GM12878 (cell line): ENCODE measurements at places on chromosomes 5 and 9.

GRCh38 chr9:135969064-135969683, 8.0 kb upstream of the UBAC1 start:
- no peak for DNase-seq

DNA sequence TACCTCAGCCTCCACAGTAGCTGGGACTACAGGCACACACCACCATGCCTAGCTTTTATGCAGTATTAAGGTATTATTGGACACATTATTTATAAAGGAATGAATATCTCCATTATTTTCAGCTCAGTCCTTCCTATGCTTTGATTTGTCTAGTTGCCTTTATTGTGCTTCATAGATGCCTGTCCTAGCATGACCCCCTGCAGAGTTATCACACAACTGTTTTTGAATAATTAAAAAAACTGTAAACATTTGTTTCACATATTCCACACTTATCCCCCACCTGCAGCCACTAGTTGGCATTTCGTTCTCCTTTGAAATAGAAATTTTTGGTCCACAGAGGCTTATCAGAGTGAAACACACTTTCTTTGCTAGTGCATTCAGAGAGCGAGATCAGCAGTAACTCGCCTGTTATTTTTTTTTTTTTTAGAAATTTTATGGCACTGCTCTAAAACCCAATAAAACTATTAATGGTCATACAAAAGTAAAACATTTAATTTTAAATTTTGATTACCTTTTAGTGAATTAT, 151.8 kb upstream of the RASA1 start:
- DNase-seq, result no peak

- DNase-seq, result no peak
Observed at GRCh38 chr9:100589582-100589981, 11.7 kb downstream of the CAVIN4 start.

DNA sequence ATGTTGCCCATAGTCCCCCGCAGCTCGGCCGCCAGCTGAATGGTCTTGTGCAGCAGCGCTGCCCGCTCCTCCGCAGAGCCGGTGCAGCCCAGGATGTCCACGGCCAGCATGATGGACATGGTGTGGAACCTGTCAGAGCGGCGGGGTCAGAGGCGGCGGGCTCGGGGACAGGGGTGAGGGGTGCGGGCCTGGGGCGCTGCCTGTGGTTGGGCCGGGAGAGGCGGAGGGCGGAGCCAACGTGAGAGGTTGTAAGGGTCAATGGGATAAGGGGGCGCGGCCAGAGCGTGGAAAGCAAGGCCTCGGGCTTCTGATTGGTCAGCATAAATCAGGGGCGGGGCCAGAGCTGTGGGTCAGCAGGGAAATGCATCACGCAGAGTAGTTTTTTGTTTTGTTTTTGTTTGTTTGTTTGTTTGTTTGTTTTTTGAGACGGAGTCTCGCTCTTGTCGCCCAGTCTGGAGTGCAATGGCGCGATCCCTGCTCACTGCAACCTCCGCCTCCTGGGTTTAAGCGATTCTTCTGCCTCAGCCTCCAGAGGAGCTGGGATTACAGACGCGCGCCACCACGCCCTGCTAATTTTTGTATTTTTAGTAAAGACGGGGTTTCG, 6.8 kb upstream of the TOR2A start:
- DNase-seq, result no peak

GRCh38 chr5:147464211-147464610, 45.7 kb downstream of the DPYSL3 start:
- DNase-seq, result no peak

DNA sequence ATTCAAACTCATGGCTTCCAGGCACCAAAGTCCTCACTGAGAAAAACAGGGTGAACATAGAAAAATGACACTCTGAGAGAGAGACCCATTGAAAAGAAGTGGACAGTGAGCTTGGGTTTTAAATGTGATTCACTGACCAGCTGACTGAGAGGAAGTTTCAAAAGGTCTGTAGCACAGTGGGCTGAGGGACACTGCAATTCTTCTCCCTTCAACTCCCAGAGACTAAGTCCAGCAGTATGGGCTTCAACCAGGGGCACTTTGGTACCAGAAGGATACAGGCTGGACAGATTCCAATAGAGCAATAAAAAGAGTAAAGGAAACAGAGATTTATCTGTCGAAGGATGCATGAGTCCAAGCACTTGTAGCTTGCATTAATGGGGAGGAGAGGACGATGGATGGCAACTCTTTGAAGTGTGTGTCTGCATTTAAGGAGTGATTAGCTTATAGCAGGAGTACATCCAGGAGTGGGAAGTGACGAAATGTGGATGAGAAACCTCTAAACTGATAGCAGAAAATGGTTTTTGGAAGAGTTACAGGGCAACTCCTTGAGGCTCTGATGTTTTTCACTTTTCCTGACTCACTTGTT, 117.0 kb upstream of the ANKRD55 start:
- DNase-seq, result no peak

- no peak for DNase-seq
Observed at GRCh38 chr5:66596636-66597182, 516 bp downstream of the MAST4 start.

GRCh38 chr5:145774442-145774841, 60.7 kb downstream of the PRELID2 start:
- DNase-seq, result no peak

- no peak for DNase-seq
Observed at GRCh38 chr9:89529243-89530035, 31.5 kb upstream of the SEMA4D start.

GRCh38 chr5:39998518-39998917, 573.7 kb upstream of the DAB2 start:
- DNase-seq, result no peak

DNA sequence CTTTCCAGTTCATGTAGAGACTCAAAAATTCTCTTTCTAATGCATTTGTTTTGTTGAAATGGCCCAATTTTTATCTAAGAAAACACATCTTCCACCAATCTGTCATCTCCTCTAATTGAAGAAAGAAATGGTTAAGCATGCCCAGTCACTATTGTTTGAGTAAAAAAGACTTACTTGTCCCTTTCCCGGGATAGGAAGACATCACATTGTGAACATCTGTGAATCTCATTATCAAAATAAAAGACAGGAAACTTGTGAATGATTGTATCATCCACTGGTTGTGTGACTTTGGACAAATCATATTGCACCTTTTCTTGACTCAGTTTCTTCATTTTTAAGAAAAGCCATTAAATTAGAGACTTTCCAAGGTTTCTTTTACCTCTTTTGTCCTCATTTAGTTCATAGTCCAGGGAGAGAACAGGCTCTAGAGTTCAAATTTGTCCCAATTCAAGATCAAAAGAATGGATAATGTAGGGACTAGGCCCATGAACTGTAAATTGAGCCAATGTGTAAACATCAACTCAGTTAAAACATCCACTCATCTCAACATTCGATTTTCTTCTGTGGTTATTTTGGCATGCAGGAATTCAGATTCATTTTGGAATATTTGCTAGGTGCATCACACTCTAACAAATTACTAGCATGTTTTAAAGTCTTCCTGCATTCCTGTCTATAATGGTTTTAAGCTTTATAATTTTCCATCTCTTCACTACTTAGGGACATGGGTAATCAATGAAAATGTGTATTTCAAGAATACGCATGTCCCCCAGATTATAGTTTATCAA, 838.0 kb upstream of the WWC1 start:
- DNase-seq, result no peak

- no peak for DNase-seq
Observed at GRCh38 chr9:133008824-133009223, 22.0 kb upstream of the GTF3C5 start.

- no peak for DNase-seq
Observed at GRCh38 chr5:37606148-37606547, 227.0 kb downstream of the WDR70 start.

GRCh38 chr9:136567651-136568287, 21.9 kb upstream of the NOTCH1 start:
- no peak for DNase-seq

DNA sequence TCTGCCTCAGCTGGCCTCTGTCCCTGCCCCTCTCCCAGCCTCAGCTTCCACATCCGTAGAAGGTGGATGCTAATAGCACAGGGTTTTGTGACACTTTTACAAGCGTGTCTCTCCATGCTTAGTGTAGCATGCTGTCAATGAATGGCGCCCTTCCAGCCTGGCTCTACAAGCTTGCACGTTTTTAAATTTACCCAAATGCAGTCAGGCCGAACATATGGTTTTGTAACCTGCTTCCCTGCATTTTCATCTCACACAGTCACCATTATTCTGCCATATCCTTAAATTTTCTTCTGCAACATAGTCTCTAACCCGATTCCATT, 28.8 kb downstream of the FAM163B start:
- no peak for DNase-seq

GRCh38 chr5:109718216-109718615, 28.5 kb downstream of the MAN2A1 start:
- DNase-seq, result no peak

GRCh38 chr5:114305402-114306207, 56.3 kb upstream of the KCNN2 start:
- DNase-seq, result no peak

GRCh38 chr9:135660407-135660806, 2.7 kb upstream of the LCN9 start:
- DNase-seq, result no peak

- DNase-seq, result no peak
Observed at GRCh38 chr5:14357441-14357840, 214.3 kb downstream of the TRIO start.

- no peak for DNase-seq
Observed at GRCh38 chr9:91214086-91214485, 147.6 kb downstream of the AUH start.

DNA sequence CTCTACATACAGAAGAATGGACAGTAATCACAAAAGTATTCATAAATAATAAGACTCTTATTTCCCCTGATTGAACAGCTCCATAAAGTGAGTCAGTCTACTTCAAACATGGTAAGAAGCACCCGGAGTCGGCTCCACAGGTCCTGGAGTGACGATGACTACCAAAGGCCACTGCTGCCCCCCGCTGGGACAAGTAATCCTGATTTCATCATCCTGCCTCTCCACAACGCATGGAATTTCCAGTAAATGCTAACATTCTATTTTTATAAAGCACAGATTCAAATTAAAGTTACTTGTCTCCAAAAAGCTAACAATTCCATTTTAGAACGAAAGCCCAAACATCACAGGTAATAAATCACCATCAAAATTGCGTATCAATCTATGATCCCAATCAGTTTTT, 16.2 kb downstream of the ATPSCKMT start:
- no peak for DNase-seq

GRCh38 chr5:94702729-94703128, 84.3 kb downstream of the SLF1 start:
- DNase-seq, result peak; percentile 56

GRCh38 chr5:98391921-98392625, 381.4 kb upstream of the RGMB start:
- no peak for DNase-seq

DNA sequence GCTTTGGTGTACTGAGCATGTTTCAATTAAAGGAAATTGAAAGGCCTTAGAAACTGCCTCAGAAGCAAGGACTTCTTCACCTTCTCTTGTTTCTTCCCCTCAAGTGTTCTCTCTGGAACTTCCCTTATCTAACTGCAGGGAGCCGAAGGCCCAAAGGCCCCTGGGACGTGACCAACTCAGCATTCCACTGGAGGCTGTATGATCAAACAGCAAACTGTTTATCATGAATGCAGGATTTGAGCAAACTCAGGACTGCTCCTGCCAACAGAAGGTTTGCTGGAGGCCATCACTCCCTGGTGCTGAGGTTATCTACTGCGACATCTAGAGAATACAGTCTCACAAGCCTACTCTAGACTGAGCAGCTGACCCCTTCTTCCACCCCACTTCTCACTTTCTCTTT, 4.8 kb upstream of the CDH10 start:
- no peak for DNase-seq

DNA sequence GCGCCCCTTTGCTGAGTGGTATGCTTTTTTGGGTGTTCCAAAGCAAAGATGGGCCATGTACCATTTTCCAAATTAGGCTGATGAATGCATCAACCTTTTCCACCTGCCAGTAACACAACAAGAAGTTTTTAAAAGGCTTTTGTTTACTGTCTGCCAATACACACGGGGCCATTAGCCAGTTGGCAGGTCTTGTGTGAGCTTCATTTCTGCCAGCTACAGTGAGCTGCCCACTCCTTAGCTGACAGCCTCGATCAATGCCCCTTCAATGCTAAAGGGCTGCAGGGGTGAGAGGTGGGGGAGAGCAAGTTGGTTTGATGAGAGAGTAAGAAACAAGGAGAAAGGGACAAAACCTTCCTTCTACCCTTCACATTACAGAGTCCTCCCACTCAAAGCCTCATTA, 128.7 kb downstream of the C5orf15 start:
- DNase-seq, result no peak

DNA sequence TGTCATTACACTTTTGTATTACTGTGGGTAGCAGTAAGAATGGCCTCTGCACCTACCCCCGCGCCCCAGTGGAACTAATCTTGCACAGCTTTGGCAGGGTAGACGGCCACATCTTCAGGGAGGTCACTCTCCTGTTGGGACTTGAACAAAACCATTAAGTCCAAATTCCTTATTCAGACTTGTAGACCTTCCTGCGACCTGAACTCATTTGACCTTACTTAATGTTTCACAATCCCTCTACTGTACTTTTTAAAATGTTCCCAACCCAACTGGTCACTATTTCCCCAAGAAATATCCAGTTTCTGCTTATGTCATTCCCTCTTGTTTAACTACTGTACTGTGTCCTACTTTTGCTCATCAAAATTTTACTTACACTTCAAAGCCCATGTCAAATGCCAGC, 5.3 kb upstream of the FAM120AOS start:
- no peak for DNase-seq

DNA sequence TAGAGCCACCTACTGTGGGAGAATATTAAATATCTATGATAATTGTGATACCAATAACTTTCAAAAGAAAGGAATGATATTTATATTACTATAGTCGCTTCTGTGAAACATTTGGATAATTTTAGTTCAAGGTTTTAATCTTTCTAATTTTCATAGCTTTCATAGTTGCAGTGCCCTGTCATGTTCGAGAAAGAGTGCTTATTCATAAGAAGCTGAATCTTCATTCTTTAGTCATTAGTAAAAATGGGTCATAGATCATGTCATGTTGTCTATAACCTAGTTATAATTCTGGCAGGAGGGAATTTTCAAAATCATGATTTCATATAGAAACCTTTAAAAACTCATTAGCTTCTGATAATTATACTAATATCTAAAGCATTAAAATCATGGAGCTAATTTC, 685.6 kb downstream of the CETN3 start:
- no peak for DNase-seq

GRCh38 chr9:106287731-106288130, 575.2 kb upstream of the ZNF462 start:
- no peak for DNase-seq
